ENCODE measurements at places on chromosomes 16 and 17.

- no peak for DNase-seq
Observed at GRCh38 chr17:61338874-61339478, 60.7 kb upstream of the TBX2 start.

- no peak for DNase-seq
Observed at GRCh38 chr16:81415751-81416150, 28.9 kb upstream of the CMIP start.

GRCh38 chr17:67044940-67045339 lies 586 bp downstream of the CACNG1 start:
- DNase-seq: no peak

DNA sequence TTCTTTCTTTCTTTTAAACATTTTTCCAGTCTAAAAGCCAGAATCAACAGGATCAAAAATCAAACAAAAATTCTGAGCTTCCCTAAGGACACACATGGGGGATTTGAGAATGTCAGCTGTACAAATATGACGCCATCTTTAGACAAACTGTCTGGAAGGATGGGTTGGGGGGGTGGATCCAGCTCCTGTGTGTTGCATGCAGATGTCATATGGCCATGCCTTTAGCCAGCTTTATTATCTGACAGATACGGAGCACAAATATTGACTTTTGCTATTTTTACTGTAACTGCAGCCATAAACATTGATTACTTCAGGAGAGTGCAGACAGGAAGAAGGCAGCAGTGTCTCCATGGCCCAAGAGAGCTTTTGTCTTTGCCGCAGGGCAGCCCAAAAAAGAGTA lies 279.4 kb upstream of the ELAC2 start:
- no peak for DNase-seq

DNA sequence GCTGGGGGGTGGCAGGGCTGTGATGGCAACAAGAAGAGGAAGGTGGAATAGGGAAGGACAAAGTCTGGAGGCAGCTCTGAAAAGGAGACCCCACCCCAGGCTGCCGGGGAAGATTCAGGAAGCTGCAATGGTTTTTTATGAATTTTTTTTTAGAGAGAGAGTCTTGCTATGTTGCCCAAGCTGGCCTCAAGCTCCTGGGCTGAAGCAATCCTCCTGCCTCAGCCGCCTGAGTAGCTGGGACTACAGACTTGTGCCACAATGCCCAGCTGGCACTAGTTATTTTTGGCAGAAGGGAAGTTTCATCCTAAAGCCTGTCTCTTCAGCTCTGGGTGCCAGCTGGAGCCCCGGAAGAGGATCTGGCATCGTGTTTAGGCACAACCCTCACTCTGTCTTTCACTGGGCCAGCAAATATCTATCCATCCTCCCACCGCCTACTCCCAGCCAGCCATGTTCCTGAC lies 1.3 kb upstream of the CES3 start:
- DNase-seq: no peak

DNA sequence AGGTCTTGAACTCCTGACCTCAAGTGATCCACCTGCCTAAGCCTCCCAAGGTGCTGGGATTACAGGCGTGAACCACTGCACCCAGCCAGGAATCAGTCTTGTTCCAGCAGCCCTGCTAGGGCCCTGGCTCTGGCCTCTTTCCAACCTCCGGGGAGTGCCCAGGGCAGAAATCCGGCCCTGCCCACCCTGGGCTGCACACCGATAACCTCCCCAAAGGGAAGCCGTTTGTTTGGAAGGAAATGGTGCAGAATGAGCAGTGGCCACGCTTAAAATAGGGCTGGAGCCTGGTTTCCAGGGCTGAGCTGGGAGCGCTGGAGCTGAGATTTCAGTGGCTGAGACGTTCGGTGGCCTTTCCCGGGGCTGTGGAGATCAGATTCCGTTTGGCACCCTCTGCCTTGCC lies 17.8 kb upstream of the EMP2 start:
- no peak for DNase-seq

- DNase-seq: no peak
Observed at GRCh38 chr16:17354685-17355084, 116.1 kb downstream of the XYLT1 start.

DNA sequence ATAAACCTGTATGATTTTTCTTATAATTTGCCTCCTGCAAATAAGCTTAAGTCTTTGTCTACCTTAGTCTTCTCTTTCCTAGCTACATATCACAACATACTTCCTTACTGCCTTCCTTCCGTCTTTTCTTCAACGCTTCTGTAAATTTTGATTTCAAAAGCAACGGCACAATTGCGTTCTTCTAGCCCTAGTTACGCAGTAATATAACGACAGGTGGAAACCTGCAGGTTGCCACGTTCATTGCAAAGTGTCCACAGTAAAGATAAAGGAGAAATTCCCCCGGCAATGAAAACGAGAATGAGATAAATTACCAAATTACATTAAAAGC lies 546 bp upstream of the PSMD7 start:
- no peak for DNase-seq

GRCh38 chr17:16282522-16282921 lies 65.5 kb downstream of the PIGL start:
- no peak for DNase-seq

DNA sequence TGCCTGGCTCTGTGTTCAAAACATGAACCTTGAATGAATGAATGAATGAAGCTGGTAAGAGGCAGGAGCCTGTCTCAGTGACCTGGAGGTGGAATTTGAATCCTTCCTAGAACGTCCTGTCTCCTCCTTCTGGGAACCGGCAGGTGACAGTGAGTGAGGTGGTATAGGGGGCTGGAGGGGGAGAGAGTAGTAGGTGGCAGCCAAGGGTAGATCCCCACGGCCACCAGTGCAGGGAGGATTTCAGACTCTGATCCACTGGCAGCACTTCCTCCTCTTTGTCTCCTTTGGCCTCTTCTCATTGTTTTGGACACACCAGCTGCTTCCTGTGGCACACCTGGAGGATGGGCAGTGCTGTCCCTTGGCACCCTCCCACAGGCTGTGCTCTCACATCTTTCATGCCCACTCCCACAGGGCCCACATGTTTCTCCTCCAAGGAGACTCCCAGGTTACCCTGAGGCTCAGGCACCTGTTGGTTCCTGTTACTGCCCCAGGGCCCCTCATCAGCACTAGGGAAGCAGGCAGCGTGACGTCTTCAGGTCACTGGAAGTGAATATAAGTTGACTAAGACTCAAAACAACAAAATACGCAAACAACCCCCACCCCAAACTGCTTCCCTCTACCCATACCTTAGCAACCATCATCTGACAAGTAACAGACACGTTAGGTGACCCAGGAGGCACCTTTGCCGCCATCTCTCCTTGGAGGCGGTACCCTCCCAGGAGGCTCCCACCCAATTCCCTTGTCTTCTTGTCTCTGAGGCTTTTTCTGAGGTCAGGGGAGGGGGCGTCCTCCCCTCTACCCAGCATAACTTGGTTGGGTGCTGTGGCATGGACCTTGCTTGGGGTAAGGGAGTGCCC lies 84.6 kb downstream of the N4BP1 start:
- no peak for DNase-seq

GRCh38 chr17:71899317-71899716 lies 221.5 kb upstream of the SOX9 start:
- DNase-seq: no peak

GRCh38 chr17:4573669-4574068 lies 10.7 kb upstream of the SMTNL2 start:
- DNase-seq: no peak

DNA sequence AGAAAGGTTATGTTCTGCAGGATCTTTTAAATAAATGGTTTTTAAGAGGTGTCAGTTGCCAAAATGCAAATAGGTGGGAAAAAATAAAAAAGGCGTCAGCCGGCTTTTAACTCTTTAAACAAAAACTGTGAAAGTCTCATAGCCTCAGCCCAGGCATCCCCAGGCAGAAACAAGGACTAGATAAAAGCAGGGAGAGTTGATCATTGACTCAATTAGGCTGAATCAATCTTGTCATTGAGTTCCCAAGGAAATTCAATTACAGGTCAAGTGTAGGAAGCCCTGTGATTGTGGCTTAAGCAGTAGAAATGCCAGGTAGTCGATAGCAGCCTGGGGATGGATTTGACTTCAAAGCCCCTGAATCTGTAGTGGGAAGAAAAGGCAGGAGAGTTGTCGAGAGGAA lies 30.8 kb upstream of the GUCY2D start:
- no peak for DNase-seq

DNA sequence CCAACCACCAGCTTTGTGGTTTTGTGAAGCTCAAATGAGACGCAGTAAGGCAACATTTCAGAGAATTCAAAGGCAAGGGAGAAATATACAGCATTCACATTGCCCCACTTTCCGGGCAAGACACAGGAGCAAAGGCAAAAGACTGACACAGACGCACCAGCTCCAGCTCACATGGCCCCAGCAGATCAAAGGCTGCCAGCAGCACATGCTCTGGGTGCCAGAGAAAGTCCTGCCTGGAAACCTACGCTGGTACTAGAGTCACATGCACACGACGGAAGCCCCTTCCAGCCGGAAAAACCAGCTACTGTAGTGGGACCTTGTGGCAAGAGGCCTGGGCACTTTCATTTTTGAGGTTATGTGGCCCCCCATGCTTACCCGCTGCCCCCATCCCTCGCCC lies 50.1 kb downstream of the GTF3C1 start:
- no peak for DNase-seq

- DNase-seq: no peak
Observed at GRCh38 chr16:74202009-74202408, 94.6 kb upstream of the PSMD7 start.

GRCh38 chr16:82612263-82612662 lies 14.5 kb upstream of the CDH13 start:
- no peak for DNase-seq

DNA sequence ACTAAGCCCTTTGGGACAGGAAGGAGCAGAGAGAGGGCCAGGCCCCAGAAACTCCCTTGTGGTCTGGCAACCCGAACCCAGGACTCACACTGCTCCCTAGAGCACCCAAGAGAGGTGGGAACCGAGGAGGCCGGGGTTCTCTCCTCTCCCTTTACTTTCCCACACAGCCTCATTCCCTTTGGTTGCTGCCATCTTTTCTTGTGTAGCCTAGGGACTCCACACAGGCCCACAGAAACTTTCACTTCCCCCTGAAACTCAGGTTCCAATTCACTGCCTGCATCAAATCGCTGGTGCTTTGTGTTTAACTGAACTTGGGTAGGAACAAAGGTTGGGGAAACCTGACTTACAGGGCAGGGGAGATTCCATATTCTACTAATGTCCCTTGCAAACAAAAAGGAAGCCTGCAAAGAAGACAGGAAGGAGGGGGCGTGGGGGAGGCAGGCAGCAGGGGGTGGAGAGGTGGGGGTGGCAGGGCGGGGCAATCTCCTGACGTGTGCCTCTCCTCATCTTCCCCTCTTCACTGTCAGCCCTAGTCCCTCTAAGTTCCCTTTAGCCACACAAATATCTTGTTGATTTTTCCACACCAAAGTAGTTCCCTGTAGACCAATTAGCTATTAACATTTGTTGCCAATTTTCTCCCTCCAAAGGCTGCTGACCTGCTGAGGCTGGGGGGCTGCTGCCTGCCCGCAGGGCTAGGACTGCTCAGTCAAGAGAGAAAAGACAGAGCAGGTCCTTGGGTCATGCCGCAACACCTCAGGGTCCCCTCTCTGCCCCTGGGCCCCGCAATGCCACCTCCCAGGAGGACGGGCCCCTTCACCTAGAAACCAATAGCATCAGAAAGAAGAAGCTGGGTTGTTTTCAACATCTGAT lies 8.0 kb downstream of the ST3GAL2 start:
- DNase-seq: no peak

DNA sequence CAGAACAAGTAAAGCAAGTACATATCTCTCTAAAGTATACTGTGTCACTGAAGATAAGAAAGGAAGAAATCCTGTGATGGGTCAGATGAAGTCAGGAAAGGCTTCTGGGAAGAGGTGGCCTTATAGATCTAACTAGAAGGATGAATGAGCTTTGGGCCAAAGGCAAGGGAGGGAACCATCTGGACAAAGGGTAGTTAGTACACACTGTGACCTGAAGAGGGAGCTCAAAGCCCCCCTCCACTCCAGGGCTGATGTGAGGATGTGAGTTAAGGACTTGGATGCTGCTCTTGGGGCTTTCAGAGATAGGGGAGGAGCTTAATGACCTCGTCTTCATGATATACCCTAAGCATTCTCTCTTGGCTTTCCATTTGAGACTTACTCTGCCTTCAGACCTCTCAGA lies 185.3 kb upstream of the CACNG3 start:
- DNase-seq: no peak

DNA sequence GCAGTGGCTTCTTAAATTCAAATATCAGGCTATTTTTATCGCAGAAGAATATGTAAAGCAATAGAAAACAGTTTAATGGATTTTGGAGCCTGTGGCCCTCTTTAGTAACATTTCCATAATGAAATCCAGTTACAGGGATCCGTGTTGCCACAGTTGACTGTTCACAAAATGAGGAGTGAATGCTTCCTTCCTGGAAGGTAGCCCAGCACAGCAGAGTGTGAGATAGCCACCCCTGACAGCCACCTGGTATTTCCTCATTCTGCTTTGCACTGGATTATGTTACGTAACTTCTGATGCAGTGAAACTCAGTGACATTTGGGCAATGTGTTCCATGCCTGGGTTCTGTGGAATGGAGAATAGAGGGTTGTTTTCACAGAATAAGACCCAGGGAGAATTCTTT lies 517.2 kb downstream of the RBFOX1 start:
- DNase-seq: no peak

- DNase-seq: no peak
Observed at GRCh38 chr16:83854420-83854819, 44.5 kb upstream of the MLYCD start.

- no peak for DNase-seq
Observed at GRCh38 chr17:57329380-57330214, 73.3 kb downstream of the MSI2 start.

- DNase-seq: no peak
Observed at GRCh38 chr17:4833941-4834680, 971 bp downstream of the MINK1 start.

DNA sequence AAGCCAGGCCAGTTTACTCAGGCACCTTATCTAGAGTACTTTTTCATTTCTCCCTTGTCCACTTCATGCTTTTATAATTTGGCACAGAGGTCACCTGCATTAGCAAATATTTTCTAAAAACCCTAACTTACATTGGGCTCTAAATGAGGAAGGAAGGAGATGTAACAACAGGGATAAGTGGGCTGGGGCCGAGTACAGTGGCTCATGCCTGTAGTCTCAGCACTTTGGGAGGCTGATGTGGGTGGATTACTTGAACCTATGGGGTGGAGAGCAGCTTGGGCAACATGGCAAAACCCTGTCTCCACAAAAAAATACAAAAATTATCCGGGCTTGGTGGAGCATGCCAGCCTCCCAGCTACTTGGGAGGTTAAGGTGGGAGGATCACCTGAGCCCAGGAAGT lies 55.9 kb downstream of the TMEM100 start:
- DNase-seq: no peak

DNA sequence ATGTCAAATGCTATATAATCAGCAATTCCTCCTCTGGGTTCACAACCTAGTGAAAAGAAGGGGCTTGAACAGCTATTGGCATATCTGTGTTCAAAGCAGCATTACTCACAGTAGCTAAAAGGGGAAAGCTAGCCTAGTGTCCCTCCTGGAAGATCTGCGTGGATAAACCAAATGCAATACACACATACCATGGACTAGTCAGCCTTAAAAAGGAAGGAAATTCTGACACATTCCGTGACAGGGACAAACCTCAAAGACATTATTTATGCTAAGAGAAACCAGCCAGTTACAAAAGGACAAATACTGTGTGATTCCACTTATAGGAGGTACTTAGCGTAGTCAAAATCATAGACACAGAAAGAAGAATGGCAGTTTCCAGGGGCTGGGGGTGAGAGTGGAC lies 90.1 kb downstream of the XYLT1 start:
- DNase-seq: no peak

Data from NCI-H187 treated with DMSO at 0.1 percent for 48 hours (cell line).